ENCODE measurements at places on chromosomes 3 and 15. TPM values are rescaled to one million over a fixed set of nuclear protein-coding genes. Genes with fewer than 3 reads are reported as not detected.

The CYP8B1 gene
- not detected for total RNA-seq

The DGKG gene
- total RNA-seq, result 0.54 TPM

The PTX3 gene
- total RNA-seq, result 213 TPM

The CNTN3 gene
- total RNA-seq, result 0.22 TPM

The LMAN1L gene
- total RNA-seq, result not detected

The PLSCR4 gene
- total RNA-seq, result 696 TPM

The CCDC39 gene
- not detected for total RNA-seq

The UPK1B gene
- not detected for total RNA-seq

The ROPN1 gene
- not detected for total RNA-seq

The TMEM43 gene
- 60.2 TPM for total RNA-seq

The CCDC80 gene
- 17.3 TPM for total RNA-seq

The PRSS50 gene
- total RNA-seq, result not detected

The ADAMTS17 gene
- total RNA-seq, result 0.33 TPM

The CNBP gene
- 303 TPM for total RNA-seq

The SCN11A gene
- total RNA-seq, result 0.09 TPM

The WDR93 gene
- not detected for total RNA-seq

The DPPA4 gene
- not detected for total RNA-seq

The ADAMTS9 gene
- 31.8 TPM for total RNA-seq

The LRRC34 gene
- total RNA-seq, result 2.2 TPM

The SCAANT1 gene
- total RNA-seq, result not detected

The MORC1 gene
- total RNA-seq, result not detected

The ADCY5 gene
- 0.43 TPM for total RNA-seq

The HMG20A gene
- total RNA-seq, result 35.5 TPM

The SATB1 gene
- 3.9 TPM for total RNA-seq

The PLCB2 gene
- total RNA-seq, result not detected

The HYAL1 gene
- 7.6 TPM for total RNA-seq

The PLA2G4D gene
- total RNA-seq, result not detected

All from dermis lymphatic vessel endothelial cell (primary cell).